Retina (tissue), 1 donor: ENCODE measurements at places on chromosomes 3 and 15.

GRCh38 chr3:16837602-16838001 is 47.2 kb upstream of the PLCL2 start:
- no peak for DNase-seq

DNA sequence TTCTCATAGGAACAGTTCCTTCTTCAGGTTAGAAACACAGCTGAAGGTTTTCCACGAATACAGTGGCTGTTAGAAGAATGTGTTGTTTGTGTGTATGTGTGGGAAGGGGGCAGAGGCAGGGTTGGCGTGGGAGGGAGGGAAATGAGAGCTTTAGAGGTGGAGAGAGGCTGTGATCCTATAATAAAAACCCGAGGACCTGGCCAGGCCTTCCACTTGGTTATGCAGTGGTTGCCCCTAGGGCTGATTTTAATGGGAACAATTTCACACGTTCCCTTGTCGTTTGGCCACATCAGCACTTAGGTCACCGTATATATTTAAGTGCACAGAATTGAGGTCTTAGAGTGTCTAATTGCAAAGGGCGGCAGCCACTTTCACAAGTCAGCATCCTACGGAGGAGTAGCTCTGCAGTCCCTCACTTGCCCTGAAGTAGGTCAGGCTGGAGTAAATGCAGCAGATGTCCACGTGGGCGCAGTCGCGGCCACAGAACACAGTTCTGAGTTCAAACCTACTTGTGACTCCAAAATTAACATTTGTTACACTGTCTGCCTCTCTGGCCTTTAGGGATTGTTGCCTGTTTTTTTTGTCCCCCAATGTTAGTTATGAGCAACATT is 85.6 kb downstream of the PDCD6IP start:
- no peak for DNase-seq

GRCh38 chr3:7536921-7537320 is 676.0 kb downstream of the GRM7 start:
- no peak for DNase-seq

GRCh38 chr3:26460985-26461384 is 161.6 kb upstream of the LRRC3B start:
- no peak for DNase-seq

DNA sequence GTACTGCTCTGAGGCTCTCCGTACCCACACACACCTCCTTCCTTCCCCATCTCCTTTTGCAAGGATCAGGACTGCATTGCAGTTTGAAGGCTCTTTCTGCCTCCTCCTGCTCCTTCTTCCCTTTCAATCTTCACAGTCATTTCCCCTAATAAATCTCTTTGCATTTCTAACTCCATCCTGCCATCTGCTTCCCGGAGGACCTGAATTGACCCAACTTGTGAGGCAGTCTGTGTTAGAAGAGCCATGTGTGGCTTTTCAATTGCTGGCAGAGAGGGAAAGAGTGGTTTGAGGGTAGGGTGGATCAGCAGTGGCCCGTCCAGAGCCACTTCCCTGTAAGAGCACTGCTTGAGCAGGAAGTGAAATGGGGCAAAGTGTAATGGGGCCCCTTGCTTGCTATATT is 35.8 kb downstream of the ANAPC13 start:
- DNase-seq = no peak

DNA sequence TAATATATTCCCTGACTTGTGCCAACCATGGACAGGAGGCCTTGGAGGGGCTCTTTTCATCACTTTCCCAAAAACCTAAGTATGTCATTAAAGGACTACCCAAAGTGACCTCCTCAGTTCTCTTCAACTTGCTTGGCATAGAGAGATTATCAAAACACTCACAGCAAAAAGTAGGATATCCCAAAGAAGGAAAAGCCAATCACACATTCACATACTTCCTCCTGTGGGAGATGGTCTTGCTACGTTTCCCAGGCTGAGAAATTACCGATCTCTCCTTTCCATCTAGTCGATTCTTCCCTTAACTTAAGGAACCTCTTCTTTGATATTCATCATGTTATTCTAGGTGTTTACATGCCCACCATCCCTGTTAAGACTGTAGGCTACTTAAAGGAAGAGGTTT is 9.1 kb downstream of the DPPA4 start:
- DNase-seq = no peak

DNA sequence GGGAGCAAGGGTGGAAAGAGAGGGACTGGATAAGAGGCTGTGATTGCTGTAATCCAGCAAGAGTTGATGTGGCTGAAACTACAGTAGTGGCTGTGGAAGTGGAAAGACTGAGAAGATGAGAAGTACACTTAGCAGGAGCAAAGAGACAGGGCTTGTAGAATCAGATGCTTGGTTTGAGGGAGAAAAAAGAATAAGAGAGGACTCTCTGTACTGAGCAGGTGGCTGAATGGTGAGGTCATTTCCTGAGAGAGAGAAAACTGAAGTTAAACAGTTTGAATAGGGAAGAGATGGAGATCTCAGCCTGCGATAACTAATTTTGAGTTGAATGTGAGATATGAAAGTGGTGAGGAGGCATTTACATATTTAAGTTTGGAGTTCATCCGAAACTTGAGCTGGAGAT is 95.8 kb upstream of the SLC25A36 start:
- no peak for DNase-seq

DNA sequence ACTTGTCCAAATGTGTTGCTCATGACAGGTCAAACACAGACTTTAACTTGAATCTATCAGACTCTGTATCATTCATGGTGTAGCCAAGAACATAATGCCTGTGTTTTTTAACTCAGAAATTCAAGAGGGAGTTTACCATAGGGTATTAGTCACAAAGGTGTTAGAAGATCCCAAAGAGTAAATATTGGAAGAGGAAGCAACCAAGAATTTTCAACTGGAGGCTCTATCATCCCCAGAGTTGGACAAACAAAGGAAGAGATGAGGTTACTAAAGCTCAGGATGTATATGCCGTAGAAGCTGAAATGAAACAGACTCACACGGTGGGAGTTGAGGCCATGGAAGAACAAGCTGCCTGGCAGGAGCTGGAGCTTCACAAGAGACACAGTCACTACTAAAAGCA is 116.2 kb upstream of the COL8A1 start:
- DNase-seq = no peak

GRCh38 chr3:30294241-30294667 is 312.1 kb upstream of the TGFBR2 start:
- DNase-seq = no peak

DNA sequence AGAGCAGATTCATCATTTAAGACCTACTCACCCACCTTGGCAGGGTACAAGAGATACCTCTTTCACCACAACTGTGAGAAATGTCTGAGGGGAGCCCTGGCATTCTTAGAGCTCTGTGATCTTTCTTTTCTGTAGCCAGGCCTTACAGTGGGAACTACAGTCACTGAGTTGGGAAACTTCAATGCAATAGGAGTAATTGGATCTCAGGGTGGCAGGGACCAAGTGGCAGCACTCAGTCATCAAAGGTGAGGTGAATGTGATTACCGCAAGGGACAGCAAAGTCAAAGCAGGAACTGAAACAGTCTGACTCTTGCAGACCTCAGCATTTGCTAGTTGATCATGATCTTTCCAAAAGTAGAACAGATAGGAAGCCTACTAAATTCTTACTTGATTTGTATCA is 7.2 kb upstream of the MCF2L2 start:
- DNase-seq = no peak

DNA sequence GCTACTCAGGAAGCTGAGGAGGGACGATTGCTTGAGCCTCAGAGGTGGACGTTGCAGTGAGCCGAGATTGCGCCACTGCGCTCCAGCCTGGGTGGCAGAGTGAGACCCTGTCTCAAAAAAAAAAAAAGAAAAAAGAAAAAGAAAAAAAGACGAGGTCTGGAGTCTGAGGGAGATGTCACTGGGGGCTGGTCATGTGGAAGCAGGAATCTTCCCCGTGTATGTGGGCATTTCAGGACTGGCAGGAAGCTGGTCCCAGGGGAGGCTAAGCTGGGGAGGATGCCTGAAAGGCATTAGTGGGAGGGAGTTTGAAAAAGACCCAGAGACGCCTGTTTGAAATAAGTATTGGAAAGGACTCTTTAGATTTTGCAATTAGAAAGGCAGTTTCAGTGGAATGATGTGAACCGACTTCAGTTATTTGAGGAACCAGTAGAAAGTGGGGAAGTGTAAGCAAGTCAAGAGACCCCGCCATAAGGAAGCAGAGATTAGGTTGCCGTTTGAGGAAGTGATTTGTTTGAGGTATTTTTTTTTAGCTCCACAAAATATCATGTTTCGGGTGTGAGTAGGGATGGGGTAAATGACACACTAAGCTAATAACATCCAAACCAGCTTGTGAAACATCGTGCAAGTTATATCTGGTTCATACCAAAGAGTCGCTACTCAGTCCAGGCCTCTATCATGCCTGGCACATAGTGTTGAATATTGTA is 55.5 kb downstream of the ST6GAL1 start:
- peak; percentile 27 for DNase-seq

DNA sequence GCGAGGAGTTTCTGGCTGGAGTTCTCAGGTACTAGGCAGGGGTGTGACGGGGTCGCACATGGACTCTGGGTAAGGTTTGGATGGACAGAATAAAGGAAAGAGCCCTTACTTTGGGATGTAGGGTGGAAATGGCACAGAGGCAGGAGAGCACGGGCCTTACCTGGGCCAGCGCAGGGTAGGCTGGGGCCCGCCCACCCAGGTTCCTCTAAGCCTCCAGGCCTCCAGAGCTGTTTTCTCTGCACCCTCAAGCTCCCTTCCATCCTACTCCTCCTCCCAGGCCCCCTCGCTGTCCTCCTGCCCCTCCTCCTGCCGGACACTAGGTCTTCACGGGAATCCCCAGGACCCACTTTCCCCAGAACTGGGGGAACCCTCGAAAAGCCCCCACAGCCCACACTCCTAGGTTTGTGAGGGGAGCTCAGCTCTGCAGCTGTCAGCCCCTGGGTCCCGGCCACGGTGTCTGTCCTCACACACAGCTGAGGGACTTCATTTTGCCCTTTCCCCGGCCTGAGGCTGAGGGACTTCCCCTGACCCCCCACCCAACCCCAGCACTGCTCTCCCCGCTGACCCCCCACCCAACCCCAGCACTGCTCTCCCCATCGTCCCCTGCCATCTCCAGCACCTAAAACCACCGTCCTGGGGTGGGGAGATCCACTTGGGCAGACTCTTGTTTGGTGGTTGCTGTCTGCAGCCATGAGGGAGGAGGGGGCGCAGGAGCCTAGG is 53.0 kb upstream of the PCSK6 start:
- DNase-seq = no peak

GRCh38 chr15:99734575-99734974 is 1.3 kb upstream of the LYSMD4 start:
- no peak for DNase-seq

GRCh38 chr3:194961571-194961970 is 275.9 kb downstream of the FAM43A start:
- DNase-seq = no peak

DNA sequence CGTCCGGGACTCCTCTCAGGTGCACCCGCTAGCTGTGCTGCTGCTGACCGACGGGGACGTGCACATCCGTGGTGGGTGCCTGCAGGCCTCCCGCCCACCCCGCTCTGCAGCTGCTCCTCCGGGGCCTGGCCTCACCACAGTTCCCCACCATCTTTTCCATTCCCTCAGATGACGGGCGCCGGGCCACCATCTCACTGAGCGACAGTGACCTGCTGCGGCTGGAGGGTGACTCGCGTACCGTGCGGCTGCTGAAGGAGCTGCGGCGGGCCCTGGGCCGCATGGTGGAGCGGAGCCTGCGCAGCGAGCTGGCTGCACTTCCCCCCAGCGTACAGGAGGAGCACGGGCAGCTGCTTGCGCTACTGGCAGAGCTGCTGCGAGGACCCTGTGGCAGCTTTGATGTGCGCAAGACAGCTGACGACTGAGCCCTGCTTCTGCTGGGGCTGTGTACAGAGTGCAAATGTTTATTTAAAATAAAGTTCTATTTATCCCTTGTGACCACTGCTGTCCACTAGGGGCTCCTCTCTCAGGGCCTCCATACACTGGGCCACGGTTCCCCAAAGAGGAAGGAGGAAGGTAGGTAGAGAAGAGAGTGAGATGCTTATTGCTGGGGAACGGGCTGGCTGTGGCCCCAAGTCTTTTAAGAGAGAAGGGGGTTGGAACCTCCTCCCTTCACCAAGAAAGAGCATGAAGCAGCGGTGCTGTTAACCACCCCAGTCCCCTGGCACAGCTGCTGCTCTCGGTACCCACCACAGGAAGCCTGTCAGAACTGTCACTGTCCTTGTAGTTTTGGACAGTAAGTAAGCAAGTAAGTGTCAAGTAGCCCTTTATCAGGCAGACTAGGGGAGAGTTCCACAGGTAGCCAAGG is 47.0 kb downstream of the DHX30 start:
- no peak for DNase-seq

DNA sequence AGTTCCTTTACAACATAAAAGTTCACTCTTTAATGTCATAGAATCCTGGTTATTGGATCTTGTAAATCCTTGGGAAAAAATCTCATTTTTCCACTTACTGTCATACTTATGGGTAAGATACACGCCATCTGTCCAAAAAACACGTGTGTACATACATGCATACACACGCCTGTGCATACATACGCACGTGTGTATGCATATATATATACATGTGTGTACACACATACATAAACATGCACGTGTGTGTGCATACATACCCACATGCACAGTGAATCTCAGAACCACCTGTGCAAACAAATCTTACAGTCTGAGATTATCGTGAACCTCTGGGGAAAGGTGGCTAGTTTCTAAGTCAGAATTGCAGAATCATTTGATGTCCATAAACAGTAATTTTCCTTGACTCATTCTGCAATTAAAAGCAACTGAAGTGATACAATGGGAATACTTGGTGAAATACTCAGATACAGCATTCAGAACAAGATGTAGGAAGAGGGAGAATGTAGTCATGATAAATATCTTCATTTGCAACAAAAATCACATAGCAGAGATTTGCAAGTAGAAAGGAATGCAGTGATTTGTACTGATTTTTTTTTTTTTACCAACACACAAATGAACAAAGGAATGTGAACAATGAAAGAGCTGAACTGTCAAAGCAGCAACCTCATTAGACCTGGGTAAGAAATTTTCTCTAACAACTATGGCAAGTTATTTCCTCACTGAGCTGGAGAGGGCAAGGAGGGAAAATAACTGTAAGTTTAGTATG is 160.6 kb upstream of the POU1F1 start:
- DNase-seq = peak; percentile 16

DNA sequence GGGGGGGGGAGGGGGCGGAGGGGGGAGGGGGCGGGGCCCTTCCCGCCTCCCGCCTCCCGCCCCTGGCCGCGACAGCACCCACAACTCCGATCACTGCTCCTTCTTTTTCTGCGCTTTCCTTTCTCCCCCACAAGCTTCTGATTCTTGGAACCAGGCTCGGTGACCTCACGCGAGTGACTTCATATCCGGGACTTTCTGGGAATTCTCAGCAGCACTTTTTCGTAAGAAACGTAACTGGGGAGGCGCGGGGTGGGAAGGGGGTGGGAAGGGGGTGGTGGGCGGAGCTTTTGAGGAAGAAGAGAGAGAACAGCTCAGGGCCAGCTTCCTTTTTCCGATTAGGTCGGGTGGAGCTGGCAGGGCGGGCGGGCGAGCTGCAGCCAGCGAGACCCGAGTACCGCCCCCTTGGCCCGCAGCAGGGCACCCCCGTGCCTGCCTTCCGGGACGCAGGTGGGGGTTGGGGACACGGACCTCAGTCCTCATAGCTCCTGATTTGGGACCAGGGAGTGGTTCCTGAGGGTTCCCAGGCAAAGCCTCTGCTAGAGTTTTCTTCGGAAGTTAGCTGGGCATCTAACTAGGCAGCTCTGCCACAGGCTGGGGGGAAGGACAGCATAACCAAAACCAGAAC is 14.6 kb downstream of the XIRP1 start:
- DNase-seq = peak; percentile 64

- DNase-seq = no peak
Measured at GRCh38 chr3:45345846-45346580, 42.4 kb upstream of the LARS2 start.

GRCh38 chr15:61749169-61749568 is 311.1 kb downstream of the VPS13C start:
- DNase-seq = no peak

- no peak for DNase-seq
Measured at GRCh38 chr15:78390826-78391225, 47.2 kb upstream of the IREB2 start.

GRCh38 chr15:89402518-89402805 is 67.8 kb upstream of the POLG start:
- no peak for DNase-seq
